NCI-H510A (cell line): ENCODE measurements at places on chromosomes 3 and 15.

DNA sequence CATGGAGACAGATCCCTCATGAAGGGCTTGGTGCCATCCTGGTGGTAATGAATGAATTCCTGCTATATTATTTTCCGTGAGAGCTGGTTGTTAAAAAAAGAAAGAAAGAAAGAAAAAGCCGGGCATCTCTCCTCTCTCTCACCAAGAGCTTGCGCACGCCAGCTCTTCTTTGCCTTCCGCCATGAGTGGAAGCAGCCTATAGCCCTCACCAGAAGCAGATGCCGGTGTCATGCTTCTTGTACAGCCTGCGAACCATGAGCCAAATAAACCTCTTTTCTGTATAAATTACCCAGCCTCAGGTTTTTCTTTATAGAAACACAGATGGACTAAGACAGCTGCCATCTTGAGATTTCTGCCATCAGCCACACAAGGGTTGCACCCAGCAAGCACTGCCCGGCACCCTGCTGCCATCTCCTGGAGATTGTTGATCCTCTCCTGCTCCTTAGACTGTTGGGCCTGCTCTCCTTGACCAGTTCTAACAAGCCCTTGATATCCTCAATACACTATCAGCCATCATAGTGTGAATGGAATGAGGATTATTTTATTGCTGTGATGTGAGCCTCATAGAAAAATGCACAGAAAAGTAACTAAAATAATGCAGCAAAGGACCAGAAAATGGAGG, 3.5 kb upstream of the AHSG start:
- DNase-seq, result no peak

GRCh38 chr3:172106989-172107388, 67.6 kb downstream of the FNDC3B start:
- DNase-seq, result no peak

DNA sequence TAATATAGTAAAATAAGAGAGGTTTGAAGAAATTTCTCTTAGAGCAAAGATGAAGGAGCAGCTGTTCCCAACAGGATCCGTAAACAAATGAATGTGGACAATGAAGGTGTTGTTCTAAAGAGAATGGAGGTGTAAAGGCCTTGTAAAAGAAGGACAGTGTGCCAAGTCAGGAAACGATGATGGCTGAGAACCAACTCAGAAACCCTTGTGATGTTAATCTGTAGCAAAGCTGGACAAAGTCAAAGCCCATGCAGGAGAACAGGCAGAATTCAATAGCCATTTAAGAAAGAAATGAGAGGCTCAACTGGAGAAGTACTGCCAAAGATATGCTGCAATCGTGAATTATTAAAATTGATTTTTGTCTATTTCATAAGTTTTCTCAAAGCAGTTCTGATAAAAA, 192.2 kb downstream of the MBNL1 start:
- DNase-seq, result no peak

- DNase-seq, result no peak
These were observed 48.7 kb upstream of the WDR72 start for GRCh38 chr15:53808058-53808706.

DNA sequence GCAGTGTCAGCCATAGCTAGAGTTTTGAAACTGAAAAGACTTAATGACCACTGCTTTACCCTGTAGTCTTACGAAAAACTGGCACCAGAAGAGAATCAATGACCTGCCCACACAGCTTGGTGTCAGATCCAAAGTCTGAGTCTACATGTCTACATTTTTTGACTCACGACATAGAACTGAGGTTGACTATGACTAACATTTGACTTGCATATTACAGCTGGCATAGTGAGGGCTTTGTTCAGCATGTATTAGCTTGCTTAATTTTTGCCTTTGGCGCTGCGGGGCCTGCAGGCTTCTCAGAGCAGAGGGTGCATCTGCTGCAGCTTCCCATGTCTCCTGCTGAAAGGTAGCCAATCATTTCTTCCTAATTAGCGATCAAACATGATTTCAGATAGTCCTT, 167.0 kb downstream of the EBLN2 start:
- no peak for DNase-seq

GRCh38 chr3:69081583-69082262, 1.6 kb upstream of the UBA3 start:
- no peak for DNase-seq

- DNase-seq, result no peak
These were observed 37.0 kb downstream of the MUC20 start for GRCh38 chr3:195757827-195758226.

- no peak for DNase-seq
These were observed 245.0 kb downstream of the SHOX2 start for GRCh38 chr3:157861076-157861765.

- DNase-seq, result no peak
These were observed 49.0 kb upstream of the SEMA4B start for GRCh38 chr15:90151989-90152645.

- peak; percentile 26 for DNase-seq
These were observed 3.2 kb downstream of the SLC6A6 start for GRCh38 chr3:14405360-14406238.

GRCh38 chr3:150599611-150600297, 3.4 kb upstream of the SELENOT start:
- no peak for DNase-seq

GRCh38 chr3:53705024-53705745, 141.0 kb downstream of the CHDH start:
- no peak for DNase-seq
